ENCODE measurements at places on chromosomes 2 and 18.

GRCh38 chr2:126888046-126888445 is 10.6 kb upstream of the TEX51 start:
- DNase-seq = no peak

- no peak for DNase-seq
These were observed 3.8 kb downstream of the GALNT5 start for GRCh38 chr2:157261199-157261782.

DNA sequence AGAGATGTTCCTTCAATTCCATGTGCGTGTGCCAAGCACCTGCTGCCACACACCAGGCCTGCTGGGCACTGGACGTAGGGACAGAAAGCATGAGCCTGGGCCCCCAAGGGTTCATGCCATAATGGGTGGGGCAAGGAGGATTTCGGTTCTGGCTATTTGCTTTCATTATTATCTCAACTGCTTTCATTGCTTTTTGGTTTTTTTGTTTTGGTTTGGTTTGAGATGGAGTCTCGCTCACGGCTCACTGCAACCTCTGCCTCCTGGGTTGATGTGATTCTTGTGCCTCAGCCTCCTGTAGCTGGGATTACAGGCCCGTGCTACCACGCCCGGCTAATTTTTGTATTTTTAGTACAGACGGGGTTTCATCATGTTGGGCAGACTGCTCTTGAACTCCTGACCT is 57.2 kb downstream of the SF3B1 start:
- DNase-seq = no peak

GRCh38 chr2:129888896-129889295 is 90.6 kb upstream of the RAB6C start:
- no peak for DNase-seq

GRCh38 chr18:68221111-68221724 is 493.7 kb downstream of the TMX3 start:
- DNase-seq = no peak

DNA sequence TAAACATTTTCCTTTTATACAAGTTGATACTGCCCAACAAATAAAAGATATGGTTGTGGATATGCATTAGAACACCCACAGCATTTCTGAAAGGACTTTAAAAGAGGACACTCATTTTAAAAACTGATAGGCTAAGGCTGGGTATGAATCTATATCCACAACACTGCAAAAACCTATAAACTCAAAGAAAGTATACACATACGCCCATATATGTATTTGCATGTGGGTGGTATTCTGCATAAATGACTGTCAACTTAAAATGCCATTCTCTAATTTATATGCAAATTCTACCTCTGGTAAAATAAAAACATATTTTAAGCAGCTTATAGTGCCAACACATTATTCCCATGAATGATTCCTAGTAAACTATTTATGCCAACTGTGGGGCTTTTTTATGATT is 20.1 kb downstream of the FIGN start:
- no peak for DNase-seq

DNA sequence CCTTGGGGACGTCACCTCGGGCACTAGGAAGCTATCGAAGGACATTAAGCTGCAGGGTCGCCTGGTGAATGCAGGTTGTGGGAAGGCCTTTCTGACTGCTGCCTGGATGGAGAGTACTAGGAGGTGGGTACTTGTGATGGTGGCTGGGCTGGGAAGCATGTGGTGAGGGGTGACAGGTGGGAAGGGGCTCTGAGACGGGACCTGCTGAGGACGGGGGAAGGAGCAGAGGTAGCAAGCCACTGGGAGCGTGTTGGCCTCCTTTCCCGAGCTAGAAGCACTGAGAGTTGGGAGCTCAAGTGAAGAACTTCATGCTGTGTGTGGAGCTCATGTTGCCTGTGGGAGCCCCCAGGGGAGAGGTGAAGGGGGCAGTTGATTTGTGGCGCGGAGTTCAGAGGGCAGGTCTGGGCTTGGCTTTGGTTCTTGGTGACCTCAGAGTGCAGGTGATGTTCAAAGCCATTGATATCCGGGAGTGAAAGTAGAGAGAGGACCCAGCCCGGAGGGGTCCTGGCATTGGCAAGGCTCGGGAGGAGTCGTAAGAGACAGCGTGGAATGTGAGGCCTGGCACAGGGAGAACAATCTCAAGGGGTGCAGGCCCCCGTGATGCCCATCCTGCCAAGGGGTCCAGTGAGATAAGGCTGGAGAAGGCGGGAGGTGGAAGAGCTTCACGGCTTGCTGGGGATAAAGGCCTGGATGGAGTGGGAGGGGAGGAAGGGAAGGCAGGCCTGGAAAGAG is 13.2 kb downstream of the MROH2A start:
- DNase-seq = no peak

DNA sequence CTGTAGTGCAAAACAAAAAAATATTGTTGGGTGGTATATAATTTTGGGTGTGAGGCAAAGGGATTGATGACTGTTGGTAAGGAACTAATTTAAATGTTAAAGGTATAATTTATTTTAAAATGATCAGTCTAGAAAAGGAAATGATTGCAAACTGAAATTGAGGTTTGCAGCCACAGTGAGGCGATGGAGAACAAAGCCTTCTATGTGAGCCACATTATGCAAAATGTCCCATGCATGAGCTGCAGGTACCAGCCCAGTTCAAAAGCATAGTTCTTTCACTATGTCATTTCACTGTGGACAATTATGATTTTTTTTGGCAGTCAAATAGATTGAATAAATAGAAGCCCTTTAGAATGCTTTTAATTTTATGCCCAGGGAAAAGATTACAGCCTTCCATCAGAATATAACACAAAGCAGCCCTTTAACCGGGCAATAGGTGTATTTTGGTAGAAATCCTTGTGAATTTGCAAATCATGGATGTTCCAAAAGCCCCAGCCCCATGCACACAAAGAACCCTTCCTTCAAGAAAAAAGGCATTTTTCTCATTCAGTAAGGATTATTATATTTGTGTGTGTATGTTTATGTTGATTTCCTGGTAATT is 1.7 kb downstream of the MAP2 start:
- no peak for DNase-seq

DNA sequence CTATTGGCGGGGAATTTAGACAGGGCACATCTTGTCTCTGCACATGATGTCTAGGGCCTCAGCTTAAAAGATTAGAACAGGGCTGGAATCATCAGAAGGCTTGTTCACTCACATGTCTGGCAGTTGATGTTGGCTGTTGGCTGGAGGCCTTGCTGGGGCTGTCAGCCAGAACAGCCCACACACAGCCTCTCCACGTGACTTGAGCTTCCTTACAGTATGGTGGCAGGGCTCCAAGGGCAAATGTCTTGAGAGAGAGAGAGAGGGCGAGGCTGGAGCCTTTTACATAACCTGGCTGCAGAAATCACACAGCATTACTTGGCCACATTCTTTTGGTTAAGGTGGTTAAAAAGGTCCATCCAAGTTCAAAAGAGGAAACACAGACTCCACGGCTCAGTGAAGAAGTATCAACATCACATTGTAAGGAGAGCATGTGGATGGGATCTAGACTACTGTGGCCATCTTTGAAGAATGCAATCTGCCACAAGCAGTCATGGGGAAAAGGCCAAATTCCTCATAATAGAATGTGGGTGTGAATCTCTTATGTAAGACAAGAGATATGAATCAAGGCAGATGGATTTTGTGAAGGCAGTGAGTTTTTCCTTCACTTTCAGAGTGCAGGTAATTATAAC is 30.4 kb downstream of the SRSF7 start:
- no peak for DNase-seq

GRCh38 chr2:233449081-233449901 is 95.0 kb downstream of the DGKD start:
- no peak for DNase-seq

GRCh38 chr18:45412577-45412976 is 202.7 kb upstream of the SLC14A2 start:
- DNase-seq = no peak

DNA sequence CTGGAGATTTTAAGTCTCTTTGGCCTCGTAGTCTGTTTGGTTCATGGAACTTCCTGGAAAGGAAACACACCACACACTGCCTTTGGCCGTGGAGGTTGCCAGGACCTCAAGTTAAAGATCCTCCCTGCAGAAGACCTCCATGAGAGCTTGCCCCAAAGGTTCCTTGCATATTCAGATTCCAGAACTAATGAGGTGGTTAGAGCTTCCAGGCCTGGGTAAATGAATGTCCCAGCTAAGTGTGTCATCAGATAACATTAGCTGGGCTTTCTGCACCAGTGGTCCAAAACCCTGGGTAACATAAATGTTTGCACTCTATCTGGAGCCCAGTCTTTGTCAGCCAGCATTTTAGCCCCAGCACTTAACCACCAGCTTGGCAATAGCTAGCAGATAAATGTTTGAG is 122.1 kb upstream of the EML6 start:
- no peak for DNase-seq

GRCh38 chr2:214215107-214215506 is 195.7 kb upstream of the VWC2L start:
- DNase-seq = no peak

- DNase-seq = no peak
These were observed 2.1 kb downstream of the DNAH7 start for GRCh38 chr2:196066291-196067087.

DNA sequence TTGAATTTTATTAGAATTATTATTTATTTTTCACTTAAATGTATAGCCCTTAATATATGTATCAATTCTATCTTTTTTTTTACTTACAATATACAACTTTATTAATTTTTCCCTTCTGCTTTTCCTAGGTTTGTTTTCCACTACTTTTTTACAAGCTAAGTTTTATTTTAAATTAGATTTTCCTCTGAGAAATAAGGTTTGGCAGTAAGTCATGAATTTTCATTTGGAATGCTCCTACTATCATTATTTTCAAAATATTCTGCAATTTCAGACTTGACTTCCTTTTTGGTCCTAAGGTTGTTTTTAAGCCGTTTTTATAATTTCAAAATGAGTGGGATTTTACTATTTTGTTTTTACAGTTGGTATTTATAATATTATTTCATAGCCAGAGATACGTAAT is 222.8 kb upstream of the PIEZO2 start:
- DNase-seq = no peak

DNA sequence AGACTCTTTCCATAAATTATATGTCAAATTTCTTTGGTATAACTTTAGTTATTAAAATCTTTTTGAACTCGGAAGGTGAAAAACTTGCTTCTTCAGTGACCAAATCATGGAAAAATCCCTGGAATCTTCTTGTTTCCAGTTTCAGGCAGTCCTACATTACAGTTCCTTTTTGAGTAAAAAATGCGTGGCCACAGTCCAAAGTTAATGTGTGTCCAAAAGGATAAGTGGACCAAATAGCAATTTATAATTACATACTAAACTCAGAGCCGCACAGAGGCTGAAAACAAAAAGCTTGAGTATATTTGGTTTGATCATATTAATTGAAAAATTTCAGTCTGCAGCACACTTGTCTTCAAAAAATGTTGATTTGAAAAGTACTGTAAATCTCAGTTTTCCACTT is 28.4 kb upstream of the DYNC2LI1 start:
- DNase-seq = no peak
